ENCODE measurements at places on chromosomes 6 and 20. TPM values are rescaled to one million over a fixed set of nuclear protein-coding genes. Genes with fewer than 3 reads are reported as not detected.

Gene VWA7
- 0.58 TPM for total RNA-seq

Gene LAMA2
- 0.58 TPM for total RNA-seq

Gene L3MBTL3
- 21.1 TPM for total RNA-seq

Gene DACT2
- not detected for total RNA-seq

Gene C6orf141
- 28.1 TPM for total RNA-seq

Gene SLC35B3
- 15.6 TPM for total RNA-seq

Gene DNAH8
- total RNA-seq, result 0.06 TPM
